ENCODE measurements at places on chromosomes 5 and 9. TPM values are rescaled to one million over a fixed set of nuclear protein-coding genes. Genes with fewer than 3 reads are reported as not detected.

The ADRA1B gene
- total RNA-seq = 0.26 TPM

The ENC1 gene
- total RNA-seq = 21.8 TPM

The CDH9 gene
- not detected for total RNA-seq

The GKAP1 gene
- total RNA-seq = 2.6 TPM

DNA sequence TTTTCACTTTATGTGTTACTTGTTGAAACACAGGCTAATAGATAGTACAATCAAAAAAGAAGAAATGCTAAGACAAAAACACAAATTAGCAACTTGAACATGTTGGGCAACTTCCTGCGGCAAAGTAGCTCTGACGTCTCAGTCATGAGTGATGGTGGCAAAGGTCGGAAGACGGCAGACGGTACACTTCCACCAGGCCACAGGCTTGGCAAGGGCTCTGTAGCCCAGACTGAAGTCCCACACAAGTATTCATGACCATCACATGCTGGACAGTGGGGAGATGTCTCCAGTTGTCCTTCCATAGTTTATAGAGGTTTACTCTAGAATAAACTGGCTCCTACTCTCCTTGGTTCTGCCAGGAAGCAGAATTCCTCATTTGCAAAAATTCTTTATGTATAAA lies 831.3 kb downstream of the MTRR start:
- no peak for DNase-seq

- DNase-seq = peak; percentile 63
These were observed 16.0 kb upstream of the GOLPH3 start for GRCh38 chr5:32190095-32190494.

DNA sequence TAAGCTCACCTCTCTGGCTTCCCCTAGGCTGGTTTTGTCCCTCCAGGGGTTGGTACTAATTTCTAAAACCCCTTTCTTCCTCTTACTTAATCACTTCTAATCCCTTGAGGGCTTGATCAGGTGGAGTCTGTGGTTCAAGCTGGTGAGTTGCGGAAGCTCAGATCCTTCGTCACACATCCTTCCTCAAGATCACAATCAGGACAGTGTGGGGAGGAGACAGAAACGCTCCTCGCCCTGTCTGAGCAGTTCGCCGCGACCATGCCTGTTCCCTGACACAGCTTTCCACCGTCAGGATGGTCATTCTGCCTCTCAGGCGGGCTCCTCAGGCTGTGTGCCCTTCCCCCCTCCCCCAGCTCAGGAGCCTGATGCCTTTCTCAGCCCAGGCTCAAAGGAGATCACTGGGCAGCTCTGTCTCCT lies 24.3 kb downstream of the CPLX2 start:
- no peak for DNase-seq

- DNase-seq = peak; percentile 81
These were observed 63.5 kb downstream of the ZNF474 start for GRCh38 chr5:122192497-122193496.

DNA sequence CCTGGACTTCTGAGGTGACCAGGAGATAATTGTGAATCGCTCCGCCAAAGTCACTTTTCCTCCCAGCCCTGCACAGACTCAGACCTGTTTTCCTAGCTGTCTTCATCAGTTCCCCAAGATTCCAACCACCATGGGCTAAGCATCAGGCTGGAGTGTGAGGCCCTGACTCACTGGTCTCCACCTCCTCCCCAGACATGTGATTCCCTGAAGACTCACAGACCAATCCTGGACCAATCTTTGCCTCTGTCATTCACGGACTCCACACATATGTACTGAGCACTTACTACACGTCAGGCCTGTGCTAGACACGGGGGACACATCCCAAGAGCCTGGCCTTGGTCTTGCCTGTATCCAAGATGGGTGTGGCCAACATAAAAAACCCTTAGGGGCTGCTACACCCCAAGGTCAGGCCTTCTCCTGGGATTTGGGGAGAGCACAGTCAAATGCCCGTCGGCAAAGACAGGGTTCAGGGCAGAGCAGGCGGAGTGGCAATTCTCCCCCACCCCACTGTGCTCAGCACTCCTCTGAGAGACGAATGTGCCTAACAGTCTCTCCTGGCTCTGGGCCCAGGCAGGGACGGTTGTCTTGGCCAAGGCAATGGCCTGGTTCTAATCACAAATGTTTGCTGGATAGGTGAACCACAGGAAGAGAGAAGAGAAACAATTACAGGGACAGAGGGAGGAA lies 11.9 kb downstream of the EEIG1 start:
- peak; percentile 79 for DNase-seq

DNA sequence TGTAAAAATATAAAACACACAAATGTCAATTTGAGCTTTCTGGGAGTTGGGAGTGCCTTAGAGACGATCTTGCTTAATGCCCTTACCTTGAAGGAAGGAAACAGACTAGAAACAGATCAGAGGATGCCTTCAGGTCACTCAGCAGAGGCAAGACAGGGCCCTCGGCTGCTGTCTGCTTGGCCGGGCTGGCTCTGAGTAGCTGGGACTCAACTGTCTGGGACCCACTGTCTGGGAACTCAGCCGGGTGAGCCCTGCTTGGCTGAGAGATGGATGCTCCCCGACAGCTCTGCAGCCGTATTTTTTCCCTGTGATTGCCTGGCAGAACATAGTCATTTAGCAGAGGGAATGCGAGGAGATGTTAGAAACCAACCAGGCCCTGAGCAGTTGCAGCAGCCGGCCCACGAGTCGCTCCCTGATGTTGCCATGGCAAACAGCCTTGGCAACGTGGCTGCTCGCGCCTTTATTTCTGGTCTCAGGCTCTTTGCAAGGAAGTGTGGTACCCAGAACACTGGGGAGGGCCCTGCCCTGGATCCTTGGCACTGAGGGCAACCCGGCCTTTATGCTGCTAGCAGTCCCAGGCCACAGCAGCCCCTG lies 10.9 kb downstream of the PPARGC1B start:
- DNase-seq = no peak

DNA sequence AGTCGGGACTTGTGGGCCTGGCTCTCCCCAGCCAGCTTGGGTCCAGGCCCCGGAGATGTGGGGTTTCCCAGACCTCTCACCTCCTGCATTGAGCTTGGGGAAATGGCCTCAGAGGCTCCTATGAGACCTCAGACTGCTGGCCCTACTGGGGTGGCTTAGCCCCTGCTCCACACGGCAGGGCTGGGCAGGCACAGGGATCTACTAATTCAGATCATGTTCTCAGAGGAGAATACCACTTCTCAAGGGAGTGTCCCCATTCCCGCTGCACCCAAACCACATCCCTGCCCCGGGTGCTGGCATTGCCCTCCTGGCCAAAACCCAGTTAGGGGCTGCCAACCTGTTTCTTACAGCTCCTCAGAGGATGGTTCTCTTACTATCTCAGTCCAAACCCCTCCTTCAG lies 82.1 kb upstream of the LMX1B start:
- DNase-seq = no peak

- no peak for DNase-seq
These were observed 3.8 kb downstream of the NMRK1 start for GRCh38 chr9:75084081-75084672.

- DNase-seq = peak; percentile 53
These were observed 52.7 kb downstream of the PLK2 start for GRCh38 chr5:58407042-58407719.

- DNase-seq = no peak
These were observed 564 bp upstream of the TOR2A start for GRCh38 chr9:127735530-127736185.

DNA sequence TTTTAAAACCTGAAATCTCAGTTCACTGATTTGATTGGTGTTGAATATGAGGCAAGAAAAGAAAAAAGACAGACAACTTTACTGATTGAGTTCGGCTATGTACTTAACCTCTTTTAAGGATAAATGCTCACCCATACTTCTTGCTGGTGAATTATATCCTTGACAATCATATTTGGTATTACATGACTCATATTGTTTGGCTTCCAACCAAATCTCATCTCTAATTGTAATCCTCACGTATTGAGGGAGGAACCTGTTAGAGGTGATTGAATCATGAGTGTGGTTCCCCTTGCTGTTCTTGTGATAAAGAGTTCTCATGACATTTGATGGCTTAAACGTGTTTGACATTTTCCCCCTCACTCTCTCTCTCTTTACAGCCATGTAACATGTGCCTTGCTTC lies 255.6 kb upstream of the IZUMO3 start:
- DNase-seq = no peak

- peak; percentile 87 for DNase-seq
These were observed at the start of gene TOR4A for GRCh38 chr9:137277329-137278041. Gene TOR4A (plus strand): TSS chr9:137277726. CDS start chr9:137278690, 964 bp downstream.

DNA sequence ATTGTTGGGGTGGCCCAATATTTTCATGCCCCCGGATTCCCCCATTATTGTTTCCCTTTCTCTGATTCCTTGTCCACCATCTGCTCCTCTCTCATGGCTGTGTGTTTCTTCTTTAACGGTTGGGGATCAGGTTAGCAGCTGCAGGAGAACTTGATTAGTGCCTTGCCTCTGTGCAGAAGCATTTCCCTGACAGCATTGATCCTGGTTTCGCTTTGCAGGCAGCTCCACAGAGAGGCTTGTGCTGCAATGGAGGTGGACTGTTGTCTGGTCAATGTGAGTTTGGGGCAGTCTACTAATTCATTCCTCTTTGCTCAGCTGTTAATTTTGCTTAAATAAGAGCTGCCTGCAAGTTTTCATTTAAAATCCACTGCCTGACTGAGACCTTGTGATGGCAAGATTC lies 32.5 kb upstream of the SSBP2 start:
- no peak for DNase-seq

GRCh38 chr9:126335837-126336735 lies 9.5 kb downstream of the MVB12B start:
- no peak for DNase-seq

All from fibroblast of lung (primary cell).